ENCODE measurements at places on chromosomes 2 and 18.

DNA sequence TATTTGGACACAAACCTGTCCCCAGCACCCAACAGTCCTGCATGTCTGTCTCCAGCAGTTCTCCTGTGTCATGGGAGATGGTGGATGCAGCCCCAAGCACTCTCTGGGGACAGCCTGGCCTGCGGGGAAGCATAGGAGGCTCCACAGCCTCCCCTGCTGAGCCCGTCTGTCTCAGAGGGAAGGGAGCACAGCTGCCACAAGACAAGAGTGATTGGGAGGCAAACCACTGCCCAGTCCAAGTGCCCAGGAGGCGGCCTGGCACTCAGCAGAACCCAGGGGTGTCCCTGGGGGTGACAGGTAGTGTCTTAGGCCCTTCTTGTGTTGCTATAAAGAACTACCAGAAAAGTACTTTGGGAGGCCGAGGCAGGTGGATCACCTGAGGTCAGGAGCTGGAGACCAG is 211.2 kb upstream of the MYT1L start:
- DNase-seq: no peak

GRCh38 chr2:11408959-11409571 is 56.9 kb downstream of the E2F6 start:
- DNase-seq: no peak

- no peak for DNase-seq
These were observed 4.6 kb downstream of the DOCK10 start for GRCh38 chr2:225037415-225038230.

- DNase-seq: no peak
These were observed 1.1 kb upstream of the DGKD start for GRCh38 chr2:233353101-233353768.

GRCh38 chr2:63679252-63679855 is 90.6 kb downstream of the MDH1 start:
- DNase-seq: no peak
